ENCODE measurements at places on chromosomes 12 and 14.
A peak's percentile ranks its signal among the peaks of the same experiment; 100 is the strongest.

DNA sequence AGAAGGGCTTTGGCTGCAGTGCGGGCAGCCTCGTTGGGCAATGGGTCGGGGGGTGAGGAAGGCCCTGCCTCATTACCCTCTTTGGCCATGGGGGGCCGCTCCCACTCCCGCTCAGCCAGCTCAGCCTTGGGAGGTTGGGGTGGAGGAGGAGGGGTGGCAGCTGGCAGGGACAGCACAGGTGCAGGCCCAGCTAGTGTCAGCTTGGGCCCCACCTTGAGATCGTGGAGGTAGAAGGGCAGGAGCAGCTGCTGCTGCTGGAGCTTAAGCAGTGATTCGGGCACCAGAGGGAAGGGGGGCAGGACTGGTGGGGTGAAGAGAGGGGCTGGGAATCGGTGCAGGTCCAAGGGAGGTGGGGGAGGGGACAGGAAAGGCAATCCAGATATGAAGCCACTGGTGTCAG, 26.0 kb downstream of the ZFHX2 start:
- DNase-seq: no peak

GRCh38 chr12:122318607-122319605, 52.6 kb upstream of the VPS33A start:
- no peak for DNase-seq

DNA sequence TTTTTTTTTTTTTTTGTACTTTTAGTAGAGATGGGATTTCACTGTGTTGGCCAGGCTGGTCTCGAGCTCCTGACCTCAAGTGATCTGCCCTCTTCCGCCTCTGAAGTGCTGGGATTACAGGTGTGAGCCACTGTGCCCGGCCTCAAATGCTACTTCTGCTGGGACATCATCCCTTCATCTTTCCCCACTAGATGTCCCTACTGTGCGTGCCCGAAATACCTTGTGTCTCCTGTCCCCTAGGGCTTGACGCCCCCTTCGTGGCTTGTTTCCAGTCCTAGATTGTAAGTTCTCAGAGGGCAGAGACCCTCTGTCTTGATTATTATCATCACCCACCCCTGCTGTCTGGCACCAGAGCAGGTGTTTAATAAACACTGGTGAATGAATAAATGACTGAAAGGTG, 14.9 kb downstream of the CCDC63 start:
- no peak for DNase-seq

- DNase-seq: no peak
These were observed 111.7 kb upstream of the MYL2 start for GRCh38 chr12:111031916-111032590.

- no peak for DNase-seq
These were observed 33.6 kb downstream of the SSH1 start for GRCh38 chr12:108823804-108824203.

- peak; percentile 66 for DNase-seq
These were observed 37.9 kb downstream of the A2ML1 start for GRCh38 chr12:8860165-8860961.

GRCh38 chr14:35877276-35877675, 51.1 kb downstream of the BRMS1L start:
- no peak for DNase-seq

DNA sequence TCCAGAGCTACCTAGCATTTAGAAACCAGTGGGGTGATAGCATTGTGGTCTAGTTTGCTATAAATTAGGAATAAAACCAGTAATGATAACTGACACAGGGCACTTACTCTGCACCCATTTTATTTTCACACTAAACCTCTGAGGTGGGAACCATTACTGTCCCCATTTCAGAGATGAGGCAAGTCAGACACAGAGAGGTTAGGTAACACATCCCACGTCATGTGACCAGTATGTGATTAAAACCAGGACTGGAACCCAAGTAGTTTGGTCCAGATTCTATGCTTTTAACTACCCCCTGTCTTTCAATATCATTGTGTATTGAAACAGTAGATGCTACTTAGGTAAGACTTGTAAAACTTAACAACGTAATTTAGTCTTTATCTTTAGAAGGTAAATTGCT, 110.2 kb downstream of the PLXNC1 start:
- DNase-seq: no peak

DNA sequence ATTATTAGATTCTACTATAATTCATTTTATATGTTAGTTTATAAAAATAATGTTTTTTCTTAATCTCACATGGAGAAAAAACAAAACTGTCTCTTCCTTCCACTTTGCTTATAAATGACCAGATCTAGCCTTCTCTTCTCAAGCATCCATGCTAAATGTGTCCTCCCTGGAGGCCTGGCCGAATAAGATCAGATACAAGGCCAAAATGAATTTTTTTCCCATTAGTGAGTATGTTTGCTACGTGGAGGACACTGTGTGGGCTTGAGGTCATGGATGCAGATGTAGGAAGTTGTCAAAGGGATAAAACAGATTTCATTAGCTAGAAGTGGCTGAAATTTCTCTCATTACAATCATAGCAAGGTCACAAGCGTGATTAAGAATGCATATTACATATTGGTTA, 1244.9 kb upstream of the SEL1L start:
- no peak for DNase-seq

- no peak for DNase-seq
These were observed 883.0 kb upstream of the FLRT2 start for GRCh38 chr14:84646786-84647500.

GRCh38 chr14:96146131-96146771, 58.4 kb upstream of the BDKRB2 start:
- no peak for DNase-seq

DNA sequence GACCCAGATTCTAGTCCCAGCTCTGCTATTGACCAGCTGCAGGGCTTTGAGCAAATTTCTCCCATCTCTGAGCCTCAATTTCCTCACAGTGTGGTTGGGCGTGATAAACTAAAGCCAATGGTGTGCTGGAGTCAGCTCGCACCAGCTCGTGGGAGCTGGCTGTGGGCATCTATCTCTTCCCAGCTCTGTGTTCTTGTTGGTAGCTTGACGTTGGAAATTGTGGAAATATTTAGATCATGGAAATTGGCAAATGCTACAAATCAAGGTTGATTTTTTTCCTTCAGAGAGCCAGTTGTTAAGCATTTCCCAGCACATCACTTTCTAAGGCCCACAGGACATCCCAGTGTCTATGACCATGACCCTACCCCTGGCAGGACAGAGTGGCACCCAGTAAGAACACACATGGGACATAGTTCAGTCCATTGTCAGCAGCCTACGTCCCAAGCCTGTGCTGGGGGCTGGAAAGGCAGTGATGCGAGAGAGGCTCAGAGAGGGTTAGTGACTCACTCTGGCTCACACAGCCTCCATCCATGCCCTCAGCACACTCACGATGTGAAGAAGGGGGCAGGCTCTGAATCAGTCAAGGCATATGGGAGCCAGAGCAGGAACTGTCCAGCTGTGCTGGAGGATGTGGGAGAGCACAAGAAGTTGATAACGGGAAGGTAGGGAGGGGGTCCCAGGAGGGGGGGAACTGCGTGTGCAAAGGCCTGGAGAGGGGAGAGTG, 77.6 kb downstream of the LGMN start:
- DNase-seq: no peak

DNA sequence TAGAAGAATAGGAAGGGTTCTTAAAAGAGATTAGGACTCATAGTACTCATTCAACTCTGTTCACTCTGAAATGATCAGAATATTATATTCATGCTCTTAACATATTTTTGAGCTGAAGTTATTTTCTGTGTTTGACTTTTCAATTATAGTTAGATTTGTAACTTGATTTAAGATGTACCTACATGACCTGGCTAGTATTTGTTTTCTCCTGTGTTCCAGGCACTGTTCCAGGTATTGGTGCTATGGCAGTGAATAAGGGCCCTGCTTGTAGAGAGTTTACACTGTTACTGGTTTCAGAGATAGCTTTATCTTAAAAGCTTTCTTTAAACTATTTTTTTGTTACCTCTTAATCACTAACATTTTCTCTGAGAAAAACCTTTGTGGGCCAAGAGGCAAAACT, 19.1 kb upstream of the SLC17A8 start:
- no peak for DNase-seq

GRCh38 chr14:73935666-73936065, 14.2 kb downstream of the FAM161B start:
- no peak for DNase-seq

DNA sequence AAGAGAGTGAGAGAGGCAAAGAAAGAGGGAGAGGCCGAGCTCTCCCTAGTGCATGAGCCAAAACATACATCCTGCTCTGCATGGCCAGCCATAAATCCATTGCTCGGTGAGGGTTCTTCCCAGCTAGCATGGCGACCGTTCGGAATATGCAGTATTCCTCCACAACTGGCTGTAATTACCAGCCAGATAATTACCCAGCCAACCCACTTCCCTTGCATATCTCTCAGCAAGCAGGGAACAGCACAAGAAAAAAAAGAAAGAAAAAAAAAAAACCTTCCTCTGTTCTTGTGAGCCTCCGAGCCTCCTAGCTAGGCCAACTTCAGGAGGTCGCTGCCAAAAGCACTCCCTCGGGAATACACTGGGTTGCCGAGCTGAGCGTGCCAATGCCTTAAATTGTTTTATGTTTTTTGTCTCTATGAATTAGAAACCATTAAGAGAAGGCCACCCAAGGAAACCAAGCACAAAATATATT, 567.9 kb downstream of the MED13L start:
- DNase-seq: no peak

DNA sequence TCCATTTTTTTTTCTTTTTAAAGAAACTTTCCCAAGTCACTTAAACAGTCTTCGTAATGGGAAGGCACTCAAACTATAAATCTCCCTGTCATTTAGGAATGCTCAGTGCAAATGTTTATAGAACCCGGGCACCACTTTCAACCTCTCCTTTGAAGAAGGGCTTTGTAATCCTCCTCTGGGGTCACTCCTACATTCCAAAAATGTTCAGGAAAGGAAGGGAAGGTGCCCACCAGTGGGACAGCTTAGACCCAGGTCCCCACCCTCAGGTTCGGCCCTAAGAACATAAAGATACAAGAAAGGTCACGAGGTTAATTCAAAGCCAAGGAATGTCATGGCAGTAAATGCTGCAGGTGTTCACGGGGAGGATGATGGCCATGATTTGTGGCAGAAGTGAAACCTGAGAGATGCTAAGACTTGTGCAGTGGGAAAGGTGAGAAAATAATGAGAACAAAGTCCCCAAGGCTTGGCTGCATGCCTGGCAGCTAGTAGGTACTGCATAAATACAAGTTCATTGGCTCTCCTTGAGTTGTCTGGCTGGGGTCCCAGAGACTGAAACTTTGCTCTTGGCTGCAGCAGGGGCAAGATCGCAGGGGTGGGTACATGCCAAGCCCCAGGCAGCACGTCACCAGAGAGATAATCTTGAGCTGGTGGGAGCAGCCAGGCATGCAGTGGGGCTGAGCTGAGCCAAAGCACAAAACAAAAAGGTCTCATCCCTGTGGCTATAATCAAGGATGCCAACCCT, 21.1 kb downstream of the KRT18 start:
- no peak for DNase-seq

DNA sequence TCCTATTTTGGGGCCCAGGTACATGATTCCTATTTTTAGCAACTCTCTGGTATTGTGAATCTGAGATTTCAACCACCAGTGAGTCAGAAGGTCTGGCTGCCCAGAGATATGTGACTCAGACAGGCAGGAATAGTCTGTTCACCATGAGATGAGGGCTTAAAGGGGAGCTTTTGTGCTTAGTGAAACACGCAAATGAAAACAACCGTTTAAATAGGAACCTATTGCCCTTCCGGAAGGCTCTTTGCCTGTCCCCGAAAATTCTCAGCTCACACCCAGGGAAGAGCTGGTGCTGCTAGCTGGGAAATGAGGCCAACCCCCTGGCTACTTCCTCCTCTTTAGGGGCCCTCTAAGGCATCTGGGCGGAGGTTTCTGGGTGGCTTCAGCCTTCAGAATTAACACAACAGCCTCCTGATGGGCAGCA, 283.6 kb downstream of the CACNA1C start:
- no peak for DNase-seq

DNA sequence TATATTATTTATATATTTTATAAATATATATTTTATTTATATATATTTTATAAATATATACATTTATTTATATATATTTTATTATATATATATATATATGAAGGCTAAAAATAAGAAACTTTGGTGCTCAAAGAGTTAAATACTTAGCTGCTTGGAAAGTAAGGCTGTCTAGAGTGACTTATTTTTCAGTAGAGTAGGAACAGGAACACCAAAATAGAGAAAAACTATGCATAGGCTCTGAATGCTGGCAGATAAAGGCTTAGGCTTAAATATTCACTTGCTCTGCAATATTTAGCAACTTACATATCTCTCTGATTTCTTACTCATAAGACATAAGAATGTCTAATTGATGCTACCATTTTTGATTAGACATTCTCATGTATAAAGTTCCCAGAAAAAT, 991.2 kb downstream of the VRK1 start:
- no peak for DNase-seq

DNA sequence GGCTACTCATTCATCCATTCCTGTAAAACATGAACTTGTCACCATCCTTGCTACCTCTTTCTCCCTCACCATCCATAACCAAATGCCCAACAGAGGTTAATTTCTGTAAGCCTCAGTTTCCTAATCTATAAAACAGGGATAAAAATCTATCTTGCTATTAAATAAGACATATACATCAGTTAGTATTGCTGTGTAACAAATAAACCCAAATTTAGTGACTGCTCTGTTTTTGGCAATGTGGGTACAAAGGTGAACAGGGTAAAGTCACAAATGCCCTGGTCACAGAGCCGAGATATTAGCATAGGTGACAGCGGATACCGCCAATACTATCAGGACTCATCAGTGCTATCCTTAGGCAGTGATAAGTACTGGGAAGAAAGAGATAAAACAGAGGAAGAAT, 3.6 kb upstream of the FBXO21 start:
- DNase-seq: no peak

- DNase-seq: no peak
These were observed 21.7 kb upstream of the CATSPERB start for GRCh38 chr14:91753501-91754128.

DNA sequence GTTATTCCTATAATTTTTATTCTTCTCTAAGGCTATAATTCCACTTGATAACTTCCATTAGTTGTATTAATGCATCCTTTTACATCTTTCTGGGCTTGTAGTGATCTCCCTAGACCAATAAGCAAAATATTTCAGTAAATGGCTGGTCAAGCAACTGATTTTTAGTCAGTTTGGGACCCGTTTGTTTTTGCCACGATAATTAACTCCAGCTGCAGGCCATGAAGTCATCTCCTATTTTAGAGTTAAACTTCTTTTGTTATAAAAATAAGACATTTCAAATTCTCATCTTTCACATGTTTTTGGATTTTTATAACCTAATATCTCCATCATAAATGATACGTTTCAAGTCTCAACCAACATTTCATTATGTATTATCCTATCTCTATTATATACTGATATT, 49.4 kb downstream of the MAGOHB start:
- DNase-seq: no peak

DNA sequence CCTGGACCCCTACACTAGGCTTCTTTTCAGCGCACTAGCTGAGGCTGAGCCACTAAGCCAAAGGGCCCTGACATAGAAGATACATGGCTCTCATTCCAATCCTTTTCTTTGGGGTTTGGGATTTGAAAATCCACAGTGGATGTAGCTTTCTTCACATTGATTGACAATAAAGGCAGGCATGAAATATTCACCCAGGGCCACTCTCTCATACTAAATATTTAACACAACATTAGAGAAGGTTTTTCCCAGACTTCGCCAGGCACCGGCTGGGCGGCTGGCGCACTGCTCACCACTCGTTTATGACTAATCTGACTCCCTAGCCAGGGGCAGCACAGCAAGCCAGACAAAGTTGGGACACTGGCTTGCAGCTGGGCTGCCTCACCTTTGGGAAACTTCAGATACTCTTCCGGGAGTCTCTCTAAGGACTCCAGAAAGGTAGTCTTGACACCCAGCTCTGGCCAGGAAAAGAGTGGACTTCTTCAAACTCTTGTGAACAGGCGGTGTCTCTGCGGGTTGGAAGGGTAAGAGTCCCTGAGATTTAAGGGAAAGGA, 699 bp upstream of the HOXC11 start:
- DNase-seq: no peak

All from ecto neural progenitor cell (in vitro differentiated cells).